Eye (tissue), 1 donor: ENCODE measurements at places on chromosomes 5 and 9.

GRCh38 chr5:54295651-54296276 is 14.6 kb downstream of the ARL15 start:
- no peak for DNase-seq

GRCh38 chr9:11159318-11159862 is 546.6 kb upstream of the PTPRD start:
- no peak for DNase-seq

- peak; percentile 65 for DNase-seq
Measured at GRCh38 chr9:87007711-87008366, 60.5 kb upstream of the GAS1 start.

DNA sequence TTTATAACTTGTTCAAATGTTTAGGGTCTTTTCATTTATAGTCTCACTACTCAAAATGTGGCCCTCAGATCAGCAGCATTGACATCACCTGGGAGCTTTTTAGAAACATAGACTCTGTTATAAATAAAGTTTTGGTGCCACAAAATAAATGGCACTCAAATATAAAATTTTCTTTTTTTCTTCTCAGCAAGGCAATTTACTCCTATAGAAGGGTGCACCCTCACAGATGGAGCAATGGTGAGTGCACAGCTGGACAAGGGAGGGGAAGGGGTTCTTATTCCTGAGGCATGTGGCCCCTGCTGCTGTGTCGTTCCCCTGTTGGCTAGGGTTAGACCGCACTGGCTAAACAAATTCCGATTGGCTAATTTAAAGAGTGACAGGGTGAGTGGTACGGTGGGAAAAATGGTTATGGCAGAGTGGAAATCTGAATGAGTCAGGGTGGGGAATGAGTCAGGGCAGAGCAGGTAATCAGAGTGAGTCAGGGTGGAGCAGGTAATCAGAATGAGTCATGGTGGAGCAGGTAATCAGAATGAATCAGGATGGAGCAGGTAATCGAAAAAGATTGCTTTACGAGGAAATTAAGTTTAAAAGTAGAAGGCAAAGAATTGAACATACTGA is 31.8 kb upstream of the C7 start:
- no peak for DNase-seq

DNA sequence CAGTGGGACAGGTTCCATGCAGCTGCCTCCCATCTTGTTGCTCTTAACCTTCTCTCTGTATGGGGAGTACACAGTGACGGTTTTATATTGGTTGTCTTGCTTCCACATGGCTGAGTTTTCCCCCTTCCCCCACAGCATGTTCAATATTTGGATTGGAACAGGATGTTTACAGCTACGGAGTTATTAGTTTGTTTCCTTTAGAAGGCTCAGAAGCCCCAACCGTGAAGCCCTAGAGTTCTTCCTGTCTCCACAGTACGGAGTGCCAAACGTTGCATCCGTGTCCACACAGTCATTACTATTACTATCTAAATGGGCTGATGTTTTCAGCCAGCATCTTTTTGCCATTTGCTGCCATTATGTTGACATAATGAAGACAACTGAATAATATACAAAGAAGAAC is 277.5 kb downstream of the MARCHF11 start:
- DNase-seq: no peak

- no peak for DNase-seq
Measured at GRCh38 chr9:130201399-130201873, 29.2 kb downstream of the NCS1 start.

DNA sequence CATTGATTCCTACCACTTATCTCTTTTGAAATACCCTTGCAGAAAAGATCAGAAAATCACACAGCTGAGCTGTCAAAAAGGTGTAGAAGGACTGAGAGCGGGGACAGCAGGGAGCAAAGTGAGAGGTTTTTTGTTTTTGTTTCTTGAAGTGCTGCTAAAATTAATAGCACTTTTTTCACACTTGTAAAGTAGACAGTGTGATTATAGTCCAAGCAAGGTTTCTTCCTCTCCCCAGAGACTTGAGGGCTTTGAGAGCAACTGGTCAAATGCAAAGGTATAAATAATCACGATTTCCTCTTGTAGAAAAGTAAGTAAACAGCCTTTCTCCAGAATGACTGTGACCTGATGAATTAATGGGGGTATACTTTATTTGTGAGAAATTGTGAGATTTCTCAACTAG is 326.9 kb downstream of the ZNF608 start:
- no peak for DNase-seq

- no peak for DNase-seq
Measured at GRCh38 chr5:55300890-55301289, 6.6 kb downstream of the DHX29 start.

- DNase-seq: no peak
Measured at GRCh38 chr9:120933310-120934055, 6.9 kb upstream of the TRAF1 start.

GRCh38 chr5:165981671-165982070 is 2309.8 kb upstream of the WWC1 start:
- peak; percentile 79 for DNase-seq

DNA sequence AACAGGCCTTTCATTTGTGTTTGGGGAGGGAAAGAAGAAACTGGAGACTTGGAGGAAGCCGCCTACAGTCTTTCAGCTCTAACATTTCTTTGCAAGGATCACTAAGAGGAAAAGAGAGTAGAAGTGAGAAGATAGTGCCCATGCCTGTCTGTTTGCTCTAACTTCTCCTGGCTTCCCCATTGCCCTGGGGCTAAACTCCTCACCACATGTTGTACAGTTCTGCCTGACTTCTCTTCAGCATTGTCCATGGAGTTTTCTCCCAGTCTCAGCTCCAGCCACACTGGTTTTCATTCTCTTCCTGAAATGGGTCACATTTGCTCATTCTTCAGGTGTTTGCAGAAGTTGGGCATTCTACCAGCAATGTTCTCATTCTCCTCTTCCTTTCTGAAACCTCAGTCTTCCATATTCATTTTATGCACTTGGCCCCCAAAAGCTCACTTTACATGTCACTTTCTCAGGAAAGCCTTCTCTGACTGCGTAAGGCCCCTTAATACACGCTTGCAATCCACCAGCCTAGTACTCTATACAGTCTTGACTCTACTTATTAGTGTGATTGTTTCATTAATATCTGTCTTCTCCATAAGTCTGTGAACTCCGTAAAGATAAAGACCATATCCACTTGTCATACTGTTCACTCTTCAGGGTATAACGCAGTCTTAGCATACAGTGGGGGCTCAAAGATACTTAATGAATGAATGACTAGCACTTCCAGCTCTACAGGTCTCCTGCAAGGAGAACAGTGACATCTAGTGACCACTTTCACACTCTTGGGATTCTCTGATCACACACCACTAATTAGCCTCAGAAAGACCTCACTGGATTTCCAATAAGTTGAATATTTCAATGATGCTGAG is 40.2 kb upstream of the TRIM32 start:
- DNase-seq: peak; percentile 69

DNA sequence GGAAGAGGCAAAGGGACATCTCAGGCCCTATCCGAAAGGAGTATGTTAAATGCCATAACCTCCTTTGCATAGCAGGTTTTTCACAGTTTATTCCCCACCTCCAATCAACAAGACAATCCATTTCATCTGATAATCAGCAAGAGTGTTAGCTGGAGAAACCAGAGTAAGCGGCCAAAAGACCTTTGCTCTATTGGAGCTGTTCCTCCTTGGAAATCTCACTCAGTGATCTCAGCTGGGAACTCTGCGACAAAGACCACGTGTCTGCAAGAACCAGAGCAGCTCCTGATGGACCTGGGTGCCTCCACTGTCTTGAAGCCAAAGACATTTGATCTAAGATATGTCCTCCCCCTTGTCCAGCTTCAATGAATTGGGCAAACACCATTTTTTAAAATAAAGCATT is 241.0 kb downstream of the SEC61B start:
- DNase-seq: no peak

GRCh38 chr5:24712047-24712446 is 67.3 kb upstream of the CDH10 start:
- DNase-seq: no peak

GRCh38 chr9:131661568-131662288 is 78.1 kb downstream of the RAPGEF1 start:
- no peak for DNase-seq

DNA sequence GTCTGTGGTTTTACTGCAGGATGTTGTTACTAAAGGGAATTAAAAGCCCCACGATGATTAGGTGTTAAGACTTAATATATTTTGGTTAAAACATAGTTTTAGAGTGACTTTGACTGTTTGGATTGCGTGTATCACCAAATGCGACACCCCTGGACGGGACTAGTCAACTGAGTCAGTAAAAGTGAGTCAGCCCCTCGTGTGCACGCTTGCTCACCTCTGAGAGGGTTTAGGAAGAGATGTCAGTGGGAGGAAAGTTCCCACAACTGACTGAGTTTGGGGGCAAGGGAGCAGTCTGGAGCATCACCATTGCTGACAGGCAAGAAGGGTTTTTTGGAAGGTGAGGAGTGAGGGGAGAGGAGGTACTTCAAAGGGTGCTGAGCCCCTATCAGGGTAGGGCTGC is 14.4 kb upstream of the DMRT3 start:
- DNase-seq: no peak

GRCh38 chr9:99720455-99721050 is 101.1 kb upstream of the NR4A3 start:
- DNase-seq: no peak

GRCh38 chr5:127813633-127814587 is 110.7 kb downstream of the CCDC192 start:
- DNase-seq: peak; percentile 68

GRCh38 chr5:116272281-116272941 is 187.6 kb downstream of the COMMD10 start:
- DNase-seq: no peak

DNA sequence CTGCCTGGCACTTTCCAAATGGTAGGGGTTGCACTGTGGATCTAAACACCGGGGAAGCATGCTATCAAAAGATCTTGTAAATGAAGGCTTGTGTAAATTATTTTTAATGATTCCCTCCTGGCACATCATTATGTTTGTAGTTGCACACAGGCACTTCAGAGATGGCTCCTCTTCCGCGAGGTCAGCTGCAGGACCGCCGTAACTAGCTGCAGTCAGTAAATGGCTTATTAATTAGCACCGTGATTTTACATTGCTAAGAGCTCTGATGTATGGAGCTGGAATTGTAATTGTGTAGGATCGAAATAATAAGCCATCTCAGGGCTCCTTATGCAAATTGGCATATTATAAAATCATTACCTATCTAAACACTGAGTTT is 397.6 kb upstream of the IRX1 start:
- DNase-seq: no peak

DNA sequence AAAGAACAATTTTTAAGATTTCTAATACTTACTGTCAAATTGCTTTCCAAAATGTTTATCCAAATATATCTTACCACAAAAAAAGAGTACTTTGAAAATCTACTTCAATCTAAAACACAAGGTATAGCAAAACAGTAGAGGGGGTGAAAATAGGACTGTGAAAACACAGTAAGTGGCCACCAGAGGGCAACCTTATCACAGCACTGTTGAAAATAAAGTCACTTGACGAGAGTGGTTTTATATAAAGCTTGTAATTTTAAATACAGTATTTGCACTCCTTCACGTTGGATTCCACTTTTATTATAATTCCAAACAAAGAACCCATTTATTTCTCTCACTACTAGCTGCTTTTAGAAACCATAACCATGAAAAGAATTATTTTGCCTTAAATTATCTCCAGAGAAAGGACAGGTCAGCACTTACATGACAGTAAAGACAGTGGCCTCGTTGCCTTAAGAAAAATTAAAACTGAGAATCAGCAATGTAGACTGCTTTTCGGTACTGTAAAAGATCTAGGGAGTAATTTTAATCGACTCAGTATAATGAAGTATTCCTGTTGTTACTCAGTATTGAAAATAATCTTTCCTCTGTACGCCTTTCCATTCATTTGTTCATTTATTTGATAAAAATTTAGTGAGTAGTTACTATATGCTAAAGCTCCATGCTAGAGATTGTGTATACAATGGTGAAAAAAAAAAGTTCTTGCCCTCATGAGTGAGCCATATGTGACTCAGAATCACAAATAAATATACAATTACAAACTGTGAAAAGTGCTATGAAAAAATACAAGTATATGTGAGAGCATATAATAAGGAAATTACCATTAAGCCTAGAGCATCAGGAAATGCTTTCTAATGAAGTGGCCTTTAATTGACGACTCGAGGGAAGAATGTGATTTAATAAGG is 40.0 kb upstream of the CDK5RAP2 start:
- DNase-seq: peak; percentile 85

- DNase-seq: no peak
Measured at GRCh38 chr5:69271376-69271775, 36.7 kb downstream of the CDK7 start.

DNA sequence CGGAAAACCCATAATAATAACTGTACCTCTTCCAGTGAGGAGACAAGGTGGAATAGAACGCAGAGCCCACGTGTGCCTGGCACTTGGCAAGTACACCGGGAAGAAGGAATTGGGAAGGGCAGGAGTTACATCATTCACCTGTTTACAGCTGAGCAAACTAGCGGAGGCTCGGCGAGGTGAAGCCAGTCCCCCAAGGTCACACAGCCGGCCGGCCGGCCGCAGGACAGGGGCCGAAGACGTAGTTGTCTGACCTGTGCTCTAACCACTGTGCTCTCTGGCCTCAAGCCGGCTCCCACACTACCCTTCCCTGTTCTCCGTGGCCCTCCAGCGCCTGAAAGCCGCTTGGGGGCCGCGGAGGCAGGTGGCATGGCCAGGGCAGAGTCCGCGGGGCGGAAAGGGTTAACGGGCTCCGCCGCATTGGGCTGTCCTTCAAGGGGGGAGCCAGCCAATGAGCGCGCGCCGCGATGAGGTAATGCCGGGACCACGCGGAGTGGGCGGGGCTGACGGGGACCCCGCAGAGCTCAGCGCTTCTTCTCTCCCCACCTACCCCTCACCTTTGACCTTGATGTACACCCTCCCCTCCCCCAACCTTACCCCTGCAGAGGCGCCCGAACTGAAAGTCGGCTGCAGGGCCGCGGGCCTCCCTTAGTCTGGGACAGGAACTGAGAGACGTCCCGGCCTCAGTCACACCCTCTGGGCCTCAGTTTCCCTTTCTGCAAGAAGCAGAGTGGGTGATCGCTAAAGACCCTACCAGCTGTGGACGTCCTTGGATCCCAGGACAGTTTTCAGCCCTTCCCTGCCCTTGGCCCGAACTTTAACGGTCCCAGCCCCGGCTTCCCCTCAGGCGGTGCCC is 125.1 kb downstream of the C9orf50 start:
- DNase-seq: peak; percentile 98

DNA sequence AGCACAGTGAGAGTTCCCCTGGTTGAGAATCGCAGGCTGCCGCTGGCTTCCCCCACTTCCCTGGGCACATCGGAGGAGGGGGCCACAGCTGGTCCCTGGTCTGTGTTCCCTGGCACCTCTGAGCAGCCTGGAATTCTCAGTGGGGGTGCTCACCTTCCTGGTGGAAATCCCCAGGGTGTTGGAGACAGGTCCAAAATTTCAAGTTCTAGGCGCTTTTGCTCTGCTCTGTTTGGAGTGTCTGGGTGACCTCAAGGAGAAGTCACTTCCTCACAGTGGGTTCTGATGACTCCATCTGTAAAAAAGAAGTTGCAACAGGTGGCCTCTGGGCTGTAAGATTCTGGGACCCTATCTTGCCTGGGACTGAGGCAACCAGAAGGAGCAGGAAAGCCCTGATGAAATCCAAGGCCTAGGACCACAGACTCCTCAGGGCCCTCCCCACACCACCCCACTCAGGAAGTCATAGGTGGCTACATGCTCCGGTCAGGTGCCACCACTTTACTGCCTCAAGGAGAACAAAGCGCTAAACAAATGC is at the start of gene TRAF1:
Gene TRAF1, minus strand, starts transcription at position 400 of the 532 bp plus-strand sequence. CDS start 721 bp downstream, outside the sequence.
- no peak for DNase-seq
